ENCODE measurements at places on chromosomes 2 and 18.

- no peak for DNase-seq
Measured at GRCh38 chr2:96529376-96530143, 7.0 kb upstream of the ARID5A start.

DNA sequence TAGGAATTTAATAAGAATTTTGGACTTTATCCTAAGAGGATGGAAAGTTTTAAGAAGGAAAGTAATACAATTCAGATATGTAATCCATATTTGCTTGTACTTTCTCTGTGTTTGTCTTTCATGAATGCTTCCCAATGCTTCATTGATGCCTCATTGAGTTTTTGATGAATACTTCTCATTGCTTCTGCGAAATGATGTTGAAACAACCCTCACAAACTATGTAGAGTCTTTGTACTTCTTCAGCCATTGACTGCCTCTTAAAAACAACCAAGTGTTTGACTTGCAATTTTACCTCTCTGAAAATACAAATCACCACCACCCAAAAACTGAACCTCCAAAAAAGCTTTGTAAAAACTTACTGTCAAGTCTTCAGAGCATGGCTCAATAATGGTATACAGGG, 424.1 kb downstream of the ERBB4 start:
- DNase-seq = no peak

DNA sequence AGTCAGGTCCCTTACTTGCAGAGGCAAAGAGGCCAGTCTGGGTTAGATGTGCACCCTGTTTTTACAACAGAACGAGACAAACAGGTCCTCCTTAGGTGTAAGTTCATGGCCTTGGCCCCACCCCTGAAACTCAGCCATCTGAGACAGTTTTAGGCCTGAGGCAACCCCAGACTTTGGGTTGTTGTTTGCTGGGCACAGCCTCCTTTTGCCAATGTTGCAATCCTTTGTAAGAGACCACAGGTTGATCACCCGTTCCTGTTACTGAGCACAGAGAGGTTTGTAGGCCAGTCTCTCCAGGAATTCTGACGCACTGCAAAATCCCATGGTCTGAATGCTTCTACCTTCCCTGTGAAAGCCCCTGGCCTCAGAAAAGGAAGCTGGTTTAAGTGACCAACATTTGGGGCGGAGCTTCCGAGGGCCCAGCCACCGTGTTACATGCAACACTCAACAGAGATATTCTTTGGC, 15.5 kb upstream of the IL1RN start:
- DNase-seq = no peak

- no peak for DNase-seq
Measured at GRCh38 chr18:64330931-64331330, 182.0 kb upstream of the LINC00305 start.

DNA sequence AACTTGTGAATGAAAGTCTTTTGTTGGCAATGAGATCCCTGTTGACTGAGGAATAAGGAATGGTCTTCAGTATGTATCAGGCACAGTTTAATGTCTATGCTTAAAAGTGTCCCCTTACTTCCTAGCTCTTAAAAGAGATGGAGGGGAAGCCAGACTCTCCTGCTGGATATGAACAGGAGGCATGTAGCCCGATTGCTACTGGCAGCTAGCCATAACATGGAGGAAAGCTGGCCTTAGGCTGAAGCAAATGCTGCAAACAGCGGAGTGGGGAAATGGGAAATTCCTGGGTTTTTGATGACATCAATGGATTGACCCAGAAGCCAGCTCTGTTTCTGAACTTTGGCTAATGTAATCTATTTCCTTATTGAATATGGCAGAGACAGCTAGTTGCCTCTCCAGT, 266.1 kb downstream of the SLC4A3 start:
- no peak for DNase-seq

- DNase-seq = no peak
Measured at GRCh38 chr2:104318001-104318665, 535.8 kb upstream of the POU3F3 start.

Data from stimulated activated CD8-positive, alpha-beta memory T cell treated with anti-CD3 and anti-CD28 coated beads, Interleukin-15, amount 100 ng/mL, for 24 hours (primary cell).